ENCODE measurements at places on chromosomes 6 and 20.
A peak's percentile ranks its signal among the peaks of the same experiment; 100 is the strongest.

- DNase-seq: no peak
Measured at GRCh38 chr20:33434434-33434833, 9.1 kb downstream of the SNTA1 start.

- no peak for DNase-seq
Measured at GRCh38 chr20:62141397-62142251, 1.6 kb downstream of the PSMA7 start.

DNA sequence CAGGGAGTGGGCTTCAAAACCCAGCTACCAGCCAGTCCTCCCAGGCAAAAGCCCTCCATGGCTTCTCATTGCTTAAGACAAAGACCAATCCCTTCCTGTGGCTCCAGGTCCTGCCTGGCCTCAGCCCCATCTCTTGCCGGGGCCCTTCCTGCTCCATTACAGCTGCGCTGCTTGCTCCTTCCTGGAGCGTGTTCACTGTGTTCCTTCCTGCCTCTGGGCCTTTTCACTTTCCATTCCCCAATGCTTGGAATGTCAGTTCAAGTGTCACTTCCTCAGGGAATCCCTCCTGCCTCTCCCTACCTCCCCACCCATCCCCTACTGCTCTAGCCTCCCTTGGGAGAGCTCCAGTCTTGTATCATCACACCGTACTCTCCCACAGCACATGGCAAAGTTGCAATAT, 11.1 kb upstream of the ITPR3 start:
- no peak for DNase-seq

DNA sequence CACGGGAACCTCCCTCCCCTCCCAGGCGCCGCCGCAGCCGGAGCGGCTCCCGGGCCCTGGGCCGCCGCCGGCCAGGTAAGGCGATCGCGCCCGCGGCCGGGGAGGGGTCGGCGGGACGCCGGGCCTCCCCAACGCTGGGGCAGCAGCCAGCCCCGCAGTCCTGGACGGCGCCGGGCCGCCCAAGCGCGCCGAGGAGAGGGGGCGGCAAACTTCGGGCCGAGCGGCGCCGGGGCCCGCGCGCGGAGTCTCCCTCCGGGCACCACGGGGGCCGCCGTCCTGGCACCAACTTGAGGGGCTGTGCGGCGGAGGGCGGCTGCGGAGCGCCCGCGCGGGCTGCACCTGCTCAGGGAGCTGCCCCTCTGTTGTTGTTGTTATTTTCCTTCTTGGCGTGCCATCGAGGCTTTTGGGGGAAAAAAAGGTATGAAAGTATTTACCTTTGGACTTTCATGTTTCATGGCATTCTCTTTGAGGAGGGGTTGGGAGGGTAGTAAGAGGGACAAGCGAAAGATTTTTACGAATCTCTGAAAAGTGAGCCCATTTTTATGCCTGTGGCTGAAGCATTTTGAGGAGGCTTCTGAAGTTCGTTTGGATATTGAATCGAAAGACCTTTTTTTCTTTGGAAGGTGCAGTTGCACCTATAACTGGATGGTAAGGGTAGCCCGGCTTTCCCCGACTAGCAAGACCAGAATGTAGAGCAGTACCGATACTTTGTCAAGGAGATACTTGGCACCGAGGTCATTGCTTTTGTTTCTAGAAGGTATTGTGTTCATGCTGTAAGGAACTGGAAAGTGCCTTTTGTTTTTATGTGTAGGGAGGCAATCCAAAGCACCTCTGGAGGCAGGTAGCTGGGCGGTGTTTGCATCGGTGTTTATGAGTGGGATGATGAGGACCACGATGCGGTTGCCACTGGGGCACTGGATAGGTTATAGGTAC, at the start of gene RNF182:
TSS of gene RNF182 (plus strand) at position 4 of the 933 bp plus-strand sequence. CDS start 52,168 bp downstream, outside the sequence.
- DNase-seq: no peak

- no peak for DNase-seq
Measured at GRCh38 chr6:156013155-156013554, 557.5 kb upstream of the NOX3 start.

DNA sequence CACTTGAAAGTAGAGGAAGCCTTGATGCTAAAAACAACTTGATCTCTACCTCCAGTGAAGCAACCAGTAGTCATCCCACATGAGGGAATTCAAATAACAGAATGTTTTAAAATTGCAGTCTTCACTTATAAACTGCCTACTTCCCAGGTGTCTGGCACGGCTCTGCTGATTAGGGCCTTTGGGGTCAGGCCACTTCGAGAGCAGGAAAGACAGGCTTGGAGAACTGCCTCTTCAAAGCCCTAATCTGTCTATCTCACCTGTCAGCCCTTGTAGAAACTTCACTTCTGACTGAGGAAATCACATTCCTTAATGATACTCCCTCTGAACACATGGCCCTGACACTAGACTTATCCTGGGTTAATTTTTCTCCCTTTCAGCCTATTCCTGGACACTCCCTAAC, 458.6 kb downstream of the TENT5A start:
- DNase-seq: no peak

- DNase-seq: no peak
Measured at GRCh38 chr6:49004801-49005200, 458.3 kb downstream of the MMUT start.

DNA sequence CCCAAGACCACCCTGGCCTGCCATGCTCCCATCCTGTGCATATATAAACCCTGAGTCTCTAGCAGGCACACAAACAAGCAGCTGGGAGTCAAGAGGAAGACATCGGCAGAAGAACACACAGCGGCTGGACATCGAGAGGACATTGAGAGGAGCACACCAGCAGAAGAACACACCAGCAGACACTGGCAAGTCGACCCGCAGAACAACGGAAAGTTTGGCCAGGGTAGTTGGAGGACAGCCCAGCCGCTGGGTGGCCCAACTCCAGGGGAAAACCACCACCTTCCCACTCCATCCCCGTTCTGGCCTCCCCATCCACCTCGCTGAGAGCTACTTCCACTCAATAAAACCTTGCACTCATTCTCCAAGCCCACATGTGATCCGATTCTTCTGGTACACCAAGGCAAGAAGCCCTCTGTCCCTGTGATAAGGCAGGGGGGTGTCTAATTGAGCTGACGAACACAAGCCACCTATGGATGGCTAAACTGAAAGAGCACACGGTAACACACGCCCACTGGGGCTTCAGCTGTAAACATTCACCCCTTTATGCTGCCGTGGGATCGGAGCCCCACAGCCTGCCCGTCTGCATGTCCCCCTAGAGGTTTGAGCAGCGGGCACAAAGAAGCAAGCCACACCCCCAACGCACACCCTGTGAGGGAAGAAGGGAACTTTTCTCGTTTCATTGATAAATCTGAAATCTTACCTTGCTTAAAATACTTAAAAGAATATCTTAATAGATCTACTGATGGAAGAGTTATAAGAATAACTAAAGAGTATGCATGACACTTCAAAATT, 13.8 kb downstream of the TMX4 start:
- DNase-seq: no peak

GRCh38 chr20:37395921-37396415, 50.0 kb downstream of the SRC start:
- no peak for DNase-seq

GRCh38 chr6:254016-254415, 38.3 kb upstream of the DUSP22 start:
- DNase-seq: no peak

- DNase-seq: no peak
Measured at GRCh38 chr20:46434597-46434996, 28.2 kb upstream of the ELMO2 start.

GRCh38 chr6:167093922-167094432, 28.9 kb upstream of the CCR6 start:
- DNase-seq: peak; percentile 73

DNA sequence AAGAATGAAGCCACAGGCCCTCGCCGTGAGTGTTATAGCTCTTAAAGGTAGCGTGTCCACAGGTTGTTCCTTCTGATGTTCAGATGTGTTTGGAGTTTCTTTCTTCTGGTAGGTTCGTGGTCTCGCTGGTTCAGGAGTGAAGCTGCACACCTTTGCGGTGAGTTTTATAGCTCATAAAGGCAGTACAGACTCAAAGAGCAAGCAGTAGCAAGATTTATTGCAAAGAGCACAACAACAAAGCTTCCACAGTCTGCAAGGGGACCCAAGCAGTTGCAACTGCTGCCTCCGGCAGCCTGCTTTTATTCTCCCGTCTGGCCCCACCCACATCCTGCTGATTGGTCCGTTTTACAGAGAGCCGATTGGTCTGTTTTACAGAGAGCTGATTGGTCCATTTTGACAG, 5.2 kb downstream of the HIVEP1 start:
- no peak for DNase-seq

DNA sequence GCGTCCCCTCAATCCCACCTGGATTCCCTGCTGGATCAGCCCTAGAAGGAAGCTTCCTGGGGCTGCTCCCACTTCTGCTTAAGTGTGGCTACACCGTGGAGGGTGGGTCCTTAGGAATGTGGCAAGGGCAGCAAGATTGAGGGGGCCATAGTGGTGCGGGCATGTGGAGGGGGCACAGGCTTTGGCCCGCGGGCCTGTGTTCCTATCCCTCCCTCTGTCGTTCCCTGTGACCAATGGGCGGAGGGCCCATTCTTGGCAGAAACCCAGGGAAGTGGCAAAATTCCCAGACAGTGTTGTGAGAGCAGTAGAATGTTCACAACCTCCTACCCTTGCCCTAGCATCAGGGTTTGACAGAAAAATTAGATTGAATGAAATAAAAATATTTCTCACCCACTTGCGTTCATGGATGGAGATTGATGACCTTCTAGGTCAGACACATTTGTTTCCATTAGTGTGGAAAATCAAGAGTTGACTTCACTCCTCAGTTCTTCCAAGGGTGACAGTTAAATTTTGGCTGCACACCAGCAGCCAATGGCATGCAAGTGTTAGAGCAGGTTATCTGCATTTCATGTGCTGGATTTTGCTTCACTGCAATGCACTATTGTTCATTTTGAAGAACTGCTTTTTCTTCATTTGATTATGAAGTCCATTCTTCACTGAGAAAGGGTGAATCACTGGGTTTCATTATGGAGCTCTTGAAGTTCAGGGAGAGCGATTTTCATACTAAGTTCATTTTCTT, 49.3 kb upstream of the AHI1 start:
- no peak for DNase-seq

- no peak for DNase-seq
Measured at GRCh38 chr6:155832596-155832995, 377.0 kb upstream of the NOX3 start.

- no peak for DNase-seq
Measured at GRCh38 chr6:26170181-26170580, 83.0 kb downstream of the HFE start.

DNA sequence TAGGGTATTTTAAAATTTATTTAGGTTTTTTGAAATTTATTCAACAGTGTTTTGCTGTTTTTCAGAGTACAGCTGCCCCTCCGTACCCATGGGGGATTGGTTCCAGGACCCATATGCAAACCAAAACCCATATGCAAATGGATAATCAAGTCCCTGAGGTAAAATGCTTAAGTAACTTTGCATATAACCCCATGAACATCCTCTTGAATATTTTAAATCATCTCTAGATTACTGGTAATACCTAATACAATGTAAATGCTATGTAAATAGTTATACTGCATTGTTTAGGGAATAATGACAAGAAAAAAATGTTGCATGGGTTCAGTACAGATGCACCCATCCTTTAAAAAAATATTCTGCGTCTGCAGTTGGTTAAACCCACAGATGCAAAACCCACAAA, 547.9 kb upstream of the CDH4 start:
- DNase-seq: no peak

DNA sequence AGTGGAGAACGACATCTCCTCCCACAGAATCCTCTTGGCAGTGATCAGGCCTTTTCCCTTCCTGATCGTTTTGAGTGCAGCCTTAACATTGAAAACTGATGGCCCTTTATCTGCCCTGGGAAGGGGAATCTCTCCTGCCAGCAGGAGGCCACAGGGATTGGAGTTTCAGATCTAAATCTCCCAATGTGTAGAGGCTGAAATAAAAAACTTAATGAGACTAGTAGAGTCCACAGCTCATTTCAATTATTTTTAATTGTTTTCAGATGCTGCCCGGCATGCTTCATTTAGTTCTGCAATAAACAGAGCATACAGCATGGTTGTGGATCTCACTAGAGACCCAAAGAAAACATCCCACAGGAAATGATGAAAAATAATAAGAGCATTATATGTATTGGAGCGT, 662.2 kb upstream of the HS3ST5 start:
- no peak for DNase-seq

- no peak for DNase-seq
Measured at GRCh38 chr20:57350081-57350710, 859 bp upstream of the RAE1 start.

- no peak for DNase-seq
Measured at GRCh38 chr20:10530883-10531282, 95.8 kb downstream of the SLX4IP start.

- no peak for DNase-seq
Measured at GRCh38 chr6:44906761-44907160, 421.4 kb upstream of the RUNX2 start.

DNA sequence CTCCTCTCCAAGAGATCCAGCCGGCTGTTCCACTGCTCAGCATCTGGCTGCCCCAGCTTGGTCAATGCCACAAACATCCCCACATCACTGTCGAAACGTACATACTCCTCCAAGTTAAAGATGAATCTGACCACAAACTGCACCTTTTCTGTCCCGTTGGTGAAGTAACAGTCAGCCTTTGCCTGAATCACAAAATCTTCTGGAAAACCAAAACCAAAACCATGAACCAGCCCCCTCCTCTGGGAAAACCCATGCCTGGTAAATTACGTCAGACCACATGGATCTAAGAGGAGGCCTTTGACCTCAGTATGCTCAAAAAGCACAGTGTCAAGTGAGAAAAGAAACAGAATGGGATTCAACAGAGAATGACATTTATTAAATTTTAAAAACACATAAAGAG, 1.7 kb downstream of the HLA-DOB start:
- no peak for DNase-seq

GRCh38 chr20:6127825-6128224, 5.0 kb upstream of the FERMT1 start:
- no peak for DNase-seq

- DNase-seq: no peak
Measured at GRCh38 chr20:21104921-21105320, 1.2 kb downstream of the LINC00237 start.

DNA sequence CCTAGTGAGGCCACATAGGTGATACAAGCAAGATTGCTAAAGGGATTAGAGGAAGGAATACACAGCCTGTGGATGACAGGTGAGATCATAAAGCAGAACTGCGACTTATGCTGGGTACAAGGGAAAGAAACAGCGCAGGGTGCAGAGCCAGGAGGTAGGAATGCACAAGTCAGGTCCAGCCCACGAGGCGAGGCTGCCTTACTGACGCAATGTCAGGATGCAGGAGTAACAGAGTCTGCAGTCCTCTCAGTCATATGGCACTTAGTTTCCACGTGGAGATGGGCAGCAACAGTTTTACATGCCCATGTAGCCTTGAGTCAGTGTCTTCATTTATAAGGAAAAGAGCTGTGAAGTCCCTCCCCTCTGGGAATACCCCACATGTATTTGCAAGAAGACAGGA, 210.9 kb downstream of the SYNE1 start:
- DNase-seq: no peak

- no peak for DNase-seq
Measured at GRCh38 chr20:53081916-53082863, 110.0 kb downstream of the TSHZ2 start.

GRCh38 chr20:21874921-21875320, 169.5 kb downstream of the PAX1 start:
- no peak for DNase-seq

GRCh38 chr20:24745206-24745605, 203.9 kb upstream of the CST7 start:
- no peak for DNase-seq

GRCh38 chr6:79742030-79742429, 110.9 kb downstream of the SH3BGRL2 start:
- no peak for DNase-seq
